ENCODE measurements at places on chromosomes 16 and 17.

GRCh38 chr17:80320496-80320895 lies 59.8 kb downstream of the RNF213 start:
- no peak for DNase-seq

- no peak for DNase-seq
These were observed 311.7 kb downstream of the PMP22 start for GRCh38 chr17:14953405-14953804.

- no peak for DNase-seq
These were observed 171.7 kb downstream of the ZFHX3 start for GRCh38 chr16:72876221-72876620.

- DNase-seq = no peak
These were observed 1741.2 kb downstream of the TP53TG3F start for GRCh38 chr16:35200662-35201061.

DNA sequence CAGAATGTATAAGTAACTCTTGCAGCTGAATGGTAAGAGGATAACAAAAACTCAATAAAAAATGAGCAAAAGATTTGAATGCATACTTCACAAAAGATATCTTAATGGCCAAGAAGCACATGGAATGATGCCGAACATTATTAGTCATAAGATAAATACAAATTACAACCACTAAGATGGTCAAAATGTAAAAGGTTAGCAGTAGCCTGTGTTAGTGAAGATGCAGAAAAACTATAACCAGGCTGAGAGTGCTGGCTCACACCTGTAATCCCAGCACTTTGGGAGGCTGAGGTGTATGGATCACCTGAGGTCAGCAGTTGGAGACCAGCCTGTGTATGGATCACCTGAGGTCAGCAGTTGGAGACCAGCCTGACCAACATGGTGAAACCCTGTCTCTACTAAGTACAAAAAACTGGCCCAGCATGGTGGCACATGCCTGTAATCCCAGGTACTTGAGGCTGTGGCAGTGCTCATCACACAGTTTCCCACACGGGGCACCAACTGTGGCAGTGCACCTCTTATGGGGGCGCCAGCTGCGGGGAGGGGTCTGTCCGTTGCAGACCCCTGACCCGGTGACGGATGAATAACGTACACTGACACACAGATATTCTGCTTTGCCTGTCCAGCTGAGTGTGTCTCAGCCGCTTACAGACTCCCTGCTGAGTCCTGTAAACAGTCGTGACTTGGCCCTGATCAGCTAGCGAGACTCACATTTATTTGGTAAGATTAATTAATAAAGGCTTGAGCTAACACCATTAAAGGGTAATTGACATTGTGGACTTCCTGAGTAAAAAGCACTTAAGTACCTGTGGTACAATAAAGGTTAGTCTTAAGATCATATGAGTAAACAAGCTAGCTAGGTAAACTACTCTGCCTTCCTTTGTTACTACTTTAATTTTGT lies 45.7 kb upstream of the FAM20A start:
- DNase-seq = no peak

DNA sequence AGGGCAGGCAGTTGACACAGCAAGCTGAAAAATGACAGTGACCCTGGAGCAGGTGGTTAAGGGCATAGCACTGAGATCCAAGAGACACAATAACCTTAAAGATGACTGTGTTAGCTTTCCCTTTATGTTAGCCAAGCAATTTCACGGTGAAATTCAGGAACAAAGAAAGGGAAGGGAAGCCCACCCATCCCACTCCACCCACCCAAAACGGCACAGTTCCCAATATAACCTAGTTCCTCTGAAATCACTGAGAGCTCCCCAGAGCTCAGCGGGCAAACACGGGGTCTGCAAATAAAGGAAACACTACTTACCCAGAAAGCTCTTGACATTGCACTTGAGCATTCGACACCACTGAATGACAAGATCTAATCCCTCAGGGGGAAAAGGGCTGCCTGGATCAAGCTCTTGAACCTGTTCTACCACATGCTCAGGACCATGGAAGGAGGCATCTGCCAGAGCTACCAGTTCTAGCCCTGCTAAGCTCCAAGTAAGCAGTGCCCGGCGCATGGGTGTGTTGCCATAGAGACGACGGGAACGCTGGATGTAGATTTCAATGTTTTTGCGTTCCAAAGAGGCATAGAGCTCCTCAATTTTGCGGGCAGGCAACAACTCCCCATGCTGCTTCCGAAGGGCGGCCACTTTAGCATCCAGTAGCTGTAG lies 10.6 kb downstream of the BLTP2 start:
- no peak for DNase-seq

DNA sequence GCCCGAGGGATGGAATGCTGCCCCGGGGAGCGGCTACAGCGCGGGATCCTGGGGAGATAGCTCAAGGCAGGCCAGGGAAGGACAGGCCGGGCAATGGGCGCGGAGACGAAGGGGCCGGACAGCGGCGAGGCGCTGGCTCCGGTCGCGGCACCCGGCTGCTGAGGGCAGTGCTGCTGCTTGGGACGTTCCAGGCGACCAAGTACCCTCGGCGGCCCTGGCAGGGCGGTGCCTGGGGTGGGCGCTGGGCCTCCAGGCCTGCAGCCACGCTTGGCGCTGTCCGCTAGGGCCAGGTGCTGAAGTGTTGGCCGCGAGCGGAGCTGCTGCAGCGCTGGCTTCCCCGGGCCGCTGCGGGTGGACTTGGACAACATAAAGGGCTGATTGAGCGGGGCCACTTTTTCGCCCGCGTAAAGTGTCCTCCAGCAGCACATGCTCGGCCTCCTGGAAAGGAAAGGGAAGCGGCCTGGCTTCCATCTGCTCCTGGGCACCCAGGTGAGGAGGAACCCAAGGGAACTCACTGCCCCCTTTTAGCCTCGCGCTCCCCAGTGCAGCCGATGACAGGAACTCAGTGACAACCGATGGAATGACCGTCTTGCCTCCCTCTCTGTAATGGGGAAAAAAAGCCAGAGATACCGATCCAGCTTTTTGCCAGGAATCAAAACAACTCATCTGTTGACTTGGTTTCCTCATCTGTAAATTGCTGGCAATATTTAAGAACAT lies 23.7 kb downstream of the CLEC3A start:
- DNase-seq = peak; percentile 12

- no peak for DNase-seq
These were observed 3.6 kb downstream of the ACADVL start for GRCh38 chr17:7223375-7223774.

DNA sequence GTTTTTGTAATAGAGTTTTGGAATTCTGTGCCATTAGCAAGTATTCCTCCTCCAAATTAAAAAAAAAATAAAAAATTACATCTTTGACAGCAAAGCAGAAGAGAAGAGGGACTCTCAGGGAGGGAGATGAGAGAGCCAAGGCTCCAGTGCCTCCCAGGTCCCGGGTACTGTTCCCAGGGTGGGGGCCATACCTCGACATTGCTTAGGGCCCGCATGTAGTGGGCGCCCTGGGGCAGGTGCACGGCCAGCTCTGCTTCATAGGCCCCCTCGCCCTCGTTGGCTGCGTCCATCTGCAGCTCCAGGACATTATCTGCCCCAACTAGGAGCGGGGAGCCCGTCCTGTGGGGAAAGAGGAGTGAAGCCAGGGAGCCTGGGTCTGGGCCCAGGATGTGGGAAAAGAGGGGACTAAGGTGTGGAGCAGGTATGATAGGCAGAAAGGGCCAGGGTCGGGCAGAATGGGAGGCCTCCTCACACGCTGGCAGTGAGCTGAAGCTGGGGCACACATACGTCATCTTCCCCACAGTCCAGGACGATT lies 11.2 kb downstream of the ITGA2B start:
- DNase-seq = no peak
